Stimulated activated CD4-positive, alpha-beta T cell treated with anti-CD3 and anti-CD28 coated beads, Interleukin-15, amount 100 ng/mL, for 48 hours (primary cell): ENCODE measurements at places on chromosomes 16 and 17.

GRCh38 chr17:42904110-42904469, 3.5 kb downstream of the G6PC1 start:
- DNase-seq, result no peak

DNA sequence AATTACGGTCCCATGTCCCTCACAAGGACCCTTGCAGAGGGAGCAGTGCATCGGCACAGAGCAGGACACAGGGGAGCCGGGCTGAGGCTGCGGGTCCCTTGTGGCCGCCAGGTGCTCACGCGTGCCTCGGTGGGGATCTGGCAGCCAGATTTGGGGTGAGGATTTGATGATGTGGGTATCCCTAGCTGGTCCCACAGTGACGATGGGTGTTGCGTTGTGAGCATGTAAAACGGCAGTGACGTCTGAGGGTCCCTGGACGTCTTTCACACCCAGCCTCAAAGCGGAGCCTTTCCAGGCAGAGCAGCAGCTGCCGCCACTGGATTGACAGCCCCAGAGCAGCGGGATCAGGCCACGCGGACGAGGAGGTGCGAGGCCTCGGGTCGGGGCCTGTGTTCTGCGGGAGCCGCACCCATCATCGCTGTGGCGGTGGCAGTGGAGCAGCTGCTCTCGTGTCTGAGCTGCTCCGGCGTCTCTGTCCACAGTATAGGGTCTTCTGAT, 54.6 kb downstream of the WDR45B start:
- no peak for DNase-seq

DNA sequence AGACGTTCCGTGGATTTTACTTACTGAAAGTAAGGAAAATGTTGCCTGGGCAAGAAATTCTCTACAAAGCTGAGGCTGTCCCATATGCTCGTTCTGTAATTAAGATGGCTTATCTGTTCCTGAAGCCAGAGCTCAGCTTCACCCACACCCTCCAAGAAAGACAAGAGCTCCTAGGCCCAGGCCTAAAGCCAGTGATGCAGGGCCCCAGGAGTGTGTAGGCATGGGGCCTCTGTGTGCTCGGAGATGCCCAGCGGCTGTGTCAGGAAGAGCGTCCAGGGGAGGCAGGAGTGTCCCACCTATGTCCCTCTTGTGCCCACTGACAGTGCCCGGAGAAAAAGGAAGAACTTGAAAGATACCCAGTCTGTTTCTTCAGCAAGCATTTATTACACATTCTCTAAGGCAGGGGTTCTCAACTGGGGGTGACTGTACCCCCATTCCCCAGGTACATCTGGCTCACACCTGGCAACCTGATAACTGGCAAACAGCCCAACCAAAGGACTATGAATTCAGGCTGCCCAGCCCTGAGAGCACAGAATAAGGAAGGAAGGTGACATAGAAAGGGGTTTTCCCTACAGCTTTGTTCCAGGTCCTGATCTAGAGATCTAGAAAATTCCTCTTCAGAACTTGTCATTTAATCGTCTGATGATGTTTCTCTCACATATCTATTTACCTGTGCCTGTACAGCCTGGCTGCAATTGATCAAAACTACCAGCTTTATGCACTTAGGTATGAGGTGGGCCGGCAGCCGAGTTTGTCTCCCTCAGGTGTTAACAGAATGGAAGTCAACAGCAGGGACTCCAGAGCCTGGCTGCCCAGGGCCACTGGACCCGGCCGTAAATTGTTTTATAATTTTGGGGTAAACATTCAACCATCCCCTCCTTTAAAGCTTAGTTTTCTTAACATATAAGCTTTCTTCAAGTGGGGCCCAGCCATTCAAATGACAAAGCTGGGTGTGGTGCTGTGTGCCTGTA, 12.0 kb downstream of the SNN start:
- no peak for DNase-seq

GRCh38 chr16:66212428-66212827, 154.1 kb upstream of the CDH5 start:
- no peak for DNase-seq

DNA sequence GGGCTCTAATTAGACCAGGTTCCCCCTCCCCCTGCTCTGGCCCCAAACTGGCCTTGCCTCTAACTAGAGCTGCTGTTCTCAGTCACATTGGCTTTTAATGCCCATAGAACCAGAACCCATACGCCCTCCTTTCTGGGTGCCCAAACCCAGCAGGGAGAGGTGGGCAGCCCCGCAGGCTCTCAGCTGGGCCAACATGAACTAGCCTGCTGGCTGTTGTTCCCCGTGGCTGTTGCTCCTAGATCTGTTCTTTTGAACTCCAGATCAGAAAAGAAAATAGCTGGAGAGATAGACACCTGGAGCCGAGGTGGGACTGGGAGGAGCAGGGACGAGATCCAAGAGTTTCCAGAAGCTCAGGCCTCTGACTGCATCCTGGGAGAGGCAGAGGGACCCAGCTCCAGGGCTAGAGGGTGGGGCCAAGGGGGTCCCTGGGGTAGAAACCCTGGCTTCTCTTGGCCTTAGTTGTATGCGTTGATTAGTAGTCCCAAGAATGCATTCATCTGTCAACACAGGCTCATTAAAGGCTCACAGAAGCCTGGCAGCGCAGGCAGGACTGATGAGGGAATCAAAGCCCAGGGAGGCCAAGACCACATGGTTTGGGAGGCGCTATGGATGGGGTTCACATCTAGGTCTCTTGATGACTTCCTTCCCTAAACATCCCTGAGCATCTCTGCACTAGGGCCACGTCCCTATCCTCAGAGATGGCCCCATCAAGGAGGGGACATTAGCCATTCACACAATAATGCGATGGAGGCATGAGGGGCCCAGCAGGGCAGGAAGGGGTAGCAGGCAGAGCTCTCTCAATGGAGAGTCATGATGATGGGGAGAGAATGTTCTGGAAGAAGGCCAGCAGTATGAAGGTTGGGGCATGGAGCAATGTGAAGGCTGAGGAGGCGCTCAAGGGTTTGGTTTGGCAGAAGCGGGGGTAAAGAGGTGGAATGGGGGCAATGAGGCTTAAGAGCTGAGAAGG, 1.3 kb upstream of the CPSF4L start:
- no peak for DNase-seq

DNA sequence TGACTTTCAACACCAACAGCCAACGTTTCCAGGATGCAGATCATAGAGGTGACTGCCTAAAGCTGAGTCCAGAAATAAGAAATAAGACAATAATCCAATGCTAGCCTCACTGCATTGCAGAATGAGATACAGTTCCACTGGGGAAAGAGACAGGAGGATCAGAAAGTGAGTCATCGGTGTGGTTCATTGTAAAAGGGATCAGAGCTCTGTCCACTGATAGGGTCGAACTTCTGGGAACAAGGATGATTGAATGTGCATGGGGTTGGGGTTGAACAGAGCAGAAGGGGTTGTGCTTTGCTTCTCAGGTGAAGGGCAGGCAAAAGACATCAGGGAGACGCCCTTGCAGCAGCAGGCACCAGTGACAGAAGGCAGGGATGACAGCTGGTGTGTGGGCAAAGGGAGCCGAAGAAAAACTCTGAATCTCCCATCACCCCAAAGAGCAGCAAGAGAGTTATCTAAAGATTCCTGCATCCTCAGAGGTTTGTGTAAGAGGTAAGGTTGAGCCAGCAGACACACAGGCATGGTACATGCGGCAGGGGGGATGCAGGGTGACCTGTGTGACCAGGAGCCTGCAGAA, 16.4 kb downstream of the CLEC10A start:
- DNase-seq, result no peak

- DNase-seq, result no peak
These were observed 60.1 kb downstream of the ARSG start for GRCh38 chr17:68351395-68351794.

DNA sequence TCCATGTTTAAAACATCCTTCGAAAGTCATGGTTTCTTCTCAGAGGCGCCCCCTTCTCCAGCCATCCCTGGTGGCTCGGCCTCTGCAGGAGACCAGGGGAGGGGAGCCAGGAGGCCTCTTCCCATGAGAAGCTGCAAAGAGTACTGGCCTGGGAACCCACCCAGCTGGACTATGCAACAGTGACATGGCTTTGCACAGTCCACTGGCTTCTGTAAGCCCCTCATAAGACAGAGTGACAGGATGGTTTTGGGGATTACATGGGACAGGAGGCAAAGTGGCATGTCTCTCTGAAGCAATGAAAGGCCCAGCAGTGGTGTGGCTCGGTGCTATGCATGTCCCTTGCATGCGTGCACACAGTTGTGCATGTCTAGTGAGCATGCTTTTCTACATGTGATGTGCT, 99.5 kb downstream of the C16orf78 start:
- DNase-seq, result no peak

DNA sequence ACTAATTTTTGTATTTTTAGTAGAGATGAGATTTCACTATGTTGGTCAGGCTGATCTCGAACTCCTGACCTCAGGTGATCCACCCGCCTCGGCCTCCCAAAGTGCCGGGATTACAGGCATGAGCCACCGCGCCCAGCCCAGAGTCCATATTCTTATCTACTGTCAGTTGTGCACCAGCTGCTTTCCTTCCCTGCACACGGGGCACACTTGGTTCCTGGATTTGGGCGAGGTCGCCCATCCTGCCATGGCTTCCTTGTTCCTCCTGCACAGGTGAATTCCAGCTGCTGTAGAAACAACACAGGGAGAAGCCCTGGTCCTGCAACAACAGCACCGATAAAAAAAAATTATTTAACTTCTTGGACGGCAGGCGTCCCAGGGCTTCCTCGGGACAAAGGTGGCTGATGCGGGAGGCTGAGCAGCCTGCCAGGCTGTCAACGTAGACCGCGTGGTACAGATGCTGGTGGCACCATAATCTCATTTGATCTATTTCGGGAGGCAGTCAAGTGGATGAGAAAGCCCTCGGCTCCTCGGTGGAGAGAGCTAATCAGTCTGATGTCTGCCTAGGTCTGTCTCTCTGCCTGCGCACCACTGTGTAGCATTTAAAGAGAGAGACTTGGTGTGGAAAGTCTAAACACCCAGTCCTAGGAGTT, 19.1 kb downstream of the RGS9 start:
- DNase-seq, result no peak

- no peak for DNase-seq
These were observed 8.8 kb downstream of the CDK5R1 start for GRCh38 chr17:32495359-32496231.

GRCh38 chr17:40912486-40913210, 24.8 kb downstream of the KRT23 start:
- DNase-seq, result no peak

GRCh38 chr17:17783116-17783824, 53.5 kb downstream of the SREBF1 start:
- DNase-seq, result no peak
